ENCODE measurements at places on chromosomes 4 and X.
A peak's percentile ranks its signal among the peaks of the same experiment; 100 is the strongest.

GRCh38 chrX:150533863-150534262 is 34.6 kb upstream of the MTM1 start:
- DNase-seq, result no peak

- DNase-seq, result no peak
Observed at GRCh38 chr4:8637456-8637984, 45.0 kb downstream of the CPZ start.

DNA sequence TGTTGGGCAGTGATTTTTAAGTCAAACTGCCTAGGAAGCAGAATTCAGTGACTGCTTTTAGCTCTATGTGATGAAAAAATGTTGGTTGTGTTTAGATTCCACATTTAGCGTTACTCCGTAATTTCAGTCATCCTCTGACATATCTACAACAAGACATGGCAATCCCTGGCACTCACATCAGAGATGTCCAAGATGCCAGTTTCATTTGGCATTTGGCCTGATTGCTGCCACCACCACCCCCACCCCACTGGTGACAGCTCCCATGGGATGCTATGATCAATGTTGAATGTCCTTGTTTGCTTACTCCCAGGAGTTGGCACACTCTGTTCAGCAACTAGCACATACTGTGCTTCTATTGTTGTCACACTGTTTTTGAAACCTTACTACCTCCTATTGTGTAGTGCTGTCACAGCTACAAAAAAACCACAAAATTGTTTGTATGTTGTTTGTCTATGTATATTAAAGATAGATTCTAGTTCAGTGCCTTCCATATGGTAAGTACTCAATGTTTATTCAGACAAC is 101.4 kb downstream of the AWAT2 start:
- no peak for DNase-seq

DNA sequence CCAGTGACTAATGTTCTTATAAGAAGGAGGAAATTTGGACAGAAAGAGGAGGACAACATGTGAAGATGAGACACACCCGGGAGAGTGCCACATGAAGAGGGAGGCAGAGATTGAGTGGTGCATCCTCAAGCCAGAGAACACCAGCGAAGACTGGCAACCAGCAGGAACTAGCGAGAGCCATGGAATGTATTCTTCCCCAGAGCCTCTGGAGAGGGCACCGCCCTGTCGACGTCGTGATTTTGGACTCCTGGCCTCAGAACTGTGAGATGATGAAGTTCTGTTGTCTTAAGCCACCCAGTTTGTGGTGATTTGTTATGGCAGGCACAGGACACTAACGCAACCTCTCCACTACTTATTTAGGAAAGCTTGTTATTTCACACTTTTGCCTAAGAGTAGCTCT is 196.0 kb upstream of the TLL1 start:
- no peak for DNase-seq

DNA sequence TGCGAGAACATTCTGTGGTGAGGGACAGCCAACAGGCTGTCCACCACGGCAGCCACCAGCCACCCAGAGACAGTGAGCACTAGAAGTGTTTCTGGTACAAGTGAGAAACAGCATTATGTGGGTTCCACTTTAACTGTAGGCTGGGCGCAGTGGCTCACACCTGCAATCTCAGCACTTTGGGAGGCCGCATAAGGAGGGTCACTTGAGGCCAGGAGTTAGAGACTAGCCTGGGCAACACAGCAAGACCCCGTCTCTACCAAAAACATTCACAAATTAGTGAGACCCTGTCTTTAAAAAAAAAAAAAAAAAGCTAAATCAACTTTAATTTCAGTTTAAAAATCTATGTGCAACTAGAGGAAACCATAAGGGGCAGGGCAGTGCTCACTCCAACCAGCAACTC is 20.6 kb downstream of the FAM53A start:
- DNase-seq, result no peak

GRCh38 chr4:107035819-107036583 is at the start of gene DKK2:
DKK2 (minus strand) TSS chr4:107036313; CDS start chr4:107035591, 722 bp downstream.
- peak; percentile 12 for DNase-seq

DNA sequence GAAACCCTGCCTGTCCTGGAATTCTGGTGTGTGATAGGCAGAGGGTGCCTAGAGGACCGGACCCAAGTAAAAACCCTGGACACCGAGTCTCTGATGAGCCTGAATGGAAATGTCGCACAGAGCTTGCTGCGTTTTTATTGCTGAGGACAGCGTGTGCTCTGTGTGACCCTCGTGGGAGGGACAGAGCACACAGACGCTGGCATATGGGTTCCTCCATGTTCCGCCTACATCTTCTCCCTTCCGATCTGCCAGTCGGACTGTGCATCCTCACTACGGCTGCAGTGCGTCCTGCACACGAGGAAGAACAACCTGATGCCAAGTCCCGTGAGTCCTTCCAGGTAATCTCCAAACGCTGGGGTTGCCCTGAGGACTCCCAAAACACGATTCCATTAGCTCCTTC is 68.3 kb downstream of the AFAP1 start:
- no peak for DNase-seq

- peak; percentile 72 for DNase-seq
Observed at GRCh38 chr4:13705521-13706041, 78.1 kb upstream of the BOD1L1 start.

DNA sequence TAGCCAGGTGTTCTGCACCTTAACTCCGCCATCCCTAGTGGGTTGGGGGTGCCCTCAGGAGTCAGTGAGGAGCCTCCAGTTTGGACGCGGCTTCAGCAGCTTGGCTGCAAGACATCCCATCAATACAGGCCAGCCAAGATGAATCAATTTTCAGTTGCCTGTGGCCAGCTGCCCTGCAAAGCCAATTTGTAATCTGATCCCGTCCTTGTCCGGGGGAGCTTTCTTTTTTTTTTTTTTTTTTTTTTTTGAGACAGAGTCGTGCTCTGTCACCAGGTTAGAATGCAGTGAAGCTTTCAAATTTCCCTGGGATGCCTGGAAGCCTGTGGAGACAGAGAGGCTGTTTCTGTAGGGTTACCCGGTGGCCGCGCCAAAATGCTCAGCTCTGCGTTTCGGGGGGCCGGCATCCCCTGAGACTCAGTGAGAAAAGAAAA is 192.5 kb downstream of the ASMT start:
- DNase-seq, result no peak

GRCh38 chrX:48676106-48676892 is 7.3 kb upstream of the WAS start:
- DNase-seq, result peak; percentile 89

Measured in large intestine (tissue), 12 donors.